ENCODE measurements at places on chromosomes 1 and 21.
A peak's percentile ranks its signal among the peaks of the same experiment; 100 is the strongest.

DNA sequence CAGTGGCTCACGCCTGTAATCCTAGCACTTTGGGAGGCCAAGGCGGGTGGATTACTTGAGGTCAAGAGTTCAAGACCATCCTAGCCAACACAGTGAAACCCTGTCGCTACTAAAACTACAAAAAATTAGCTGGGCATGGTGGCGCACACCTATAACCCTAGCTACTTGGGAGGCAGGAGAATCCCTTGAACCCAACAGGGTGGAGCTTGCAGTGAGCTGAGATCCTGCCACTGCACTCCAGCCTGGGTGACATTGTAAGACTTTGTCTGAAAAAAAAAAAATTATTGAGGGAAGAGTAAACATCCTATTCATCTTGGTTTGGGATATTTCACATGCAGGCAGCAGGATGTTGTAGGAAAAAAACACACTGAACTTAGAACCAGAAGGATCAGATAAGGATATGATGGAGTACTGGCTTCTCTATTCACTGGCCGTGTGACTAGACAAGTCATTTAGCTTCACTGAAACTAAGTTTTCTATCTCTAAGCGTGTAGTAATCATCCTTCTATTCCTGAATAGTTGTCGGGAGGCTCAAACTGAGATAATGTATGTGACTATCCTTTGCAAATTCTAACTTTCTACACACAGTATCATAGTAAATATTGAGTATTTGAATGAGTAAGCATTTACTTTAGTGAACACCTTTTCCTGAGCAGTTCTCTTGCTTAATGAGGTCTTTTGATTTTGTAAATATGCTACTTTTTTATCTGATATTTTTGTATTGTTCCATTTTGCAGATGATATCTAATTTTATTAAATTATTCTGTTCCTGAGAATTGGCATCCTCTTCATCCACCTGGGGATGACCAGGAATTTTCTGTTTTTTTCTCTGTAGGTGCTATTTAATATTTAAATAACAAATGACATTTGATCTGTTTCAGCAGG lies 18.2 kb downstream of the CAP1 start:
- DNase-seq, result no peak

DNA sequence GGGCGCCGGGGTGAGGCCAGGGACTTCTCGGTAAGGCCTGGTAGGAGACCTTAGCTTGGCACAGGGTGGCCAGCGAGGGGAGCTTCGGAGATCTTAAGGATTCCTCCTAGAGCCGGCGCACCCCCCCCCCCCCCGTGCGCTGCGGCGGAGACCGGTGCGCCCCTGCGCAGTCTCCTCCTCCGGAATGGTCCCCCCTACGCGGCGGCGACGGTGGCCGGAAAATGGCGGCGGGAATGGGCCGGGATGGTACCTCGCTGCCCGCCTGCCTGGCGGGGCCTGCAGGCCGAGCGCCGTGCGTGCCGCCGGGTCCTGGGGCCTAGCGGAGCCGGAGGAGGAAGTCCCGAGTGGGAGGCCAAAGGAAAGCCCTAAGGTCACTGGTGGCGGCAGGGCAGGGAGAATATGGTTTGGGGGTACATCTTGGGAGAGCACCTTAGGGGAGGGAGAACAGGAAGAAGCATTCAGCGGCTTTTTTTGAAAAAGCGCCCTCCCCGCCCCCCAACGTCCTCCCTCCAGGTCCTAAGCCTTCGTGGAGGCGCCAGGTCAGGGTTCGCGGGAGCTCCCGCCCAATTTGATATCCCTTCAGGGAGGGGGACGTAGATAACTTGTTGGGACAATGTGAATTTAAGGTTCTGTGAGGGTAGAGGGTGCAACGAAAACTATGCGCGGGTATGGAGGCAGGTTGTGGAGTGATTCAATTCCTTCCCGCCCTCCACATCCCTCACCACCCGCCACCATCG lies 429 bp downstream of the SRRM1 start:
- peak; percentile 71 for DNase-seq

GRCh38 chr1:63810936-63811469 lies 37.2 kb downstream of the ROR1 start:
- no peak for DNase-seq

GRCh38 chr1:163315773-163316374 lies 5.9 kb upstream of the NUF2 start:
- peak; percentile 83 for DNase-seq

Measured in Karpas-422 (cell line).